ENCODE measurements at places on chromosomes 7 and 10.

DNA sequence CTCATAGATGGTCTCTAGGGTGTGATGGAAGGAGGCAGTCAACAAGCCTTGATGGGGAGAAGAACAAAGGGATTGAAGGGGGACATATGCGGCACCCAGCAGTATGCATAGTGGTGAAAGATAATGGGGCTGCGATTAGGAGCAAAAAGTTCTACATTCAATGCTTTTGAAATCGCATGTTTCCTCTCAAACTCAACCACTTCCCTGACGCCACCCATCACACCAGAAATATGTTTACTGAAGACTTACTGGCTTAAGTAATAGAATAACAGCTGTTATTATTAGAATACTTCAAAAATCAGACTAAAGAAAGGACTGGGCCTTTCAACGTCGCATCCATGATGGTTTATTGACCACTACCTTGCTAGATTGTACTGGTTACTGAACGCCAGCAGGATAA lies 31.5 kb downstream of the MKRN1 start:
- DNase-seq = no peak

GRCh38 chr7:99379043-99379577 lies 4.6 kb downstream of the ARPC1B start:
- peak; percentile 93 for DNase-seq

GRCh38 chr10:75450644-75451640 lies 19.5 kb downstream of the LRMDA start:
- no peak for DNase-seq

DNA sequence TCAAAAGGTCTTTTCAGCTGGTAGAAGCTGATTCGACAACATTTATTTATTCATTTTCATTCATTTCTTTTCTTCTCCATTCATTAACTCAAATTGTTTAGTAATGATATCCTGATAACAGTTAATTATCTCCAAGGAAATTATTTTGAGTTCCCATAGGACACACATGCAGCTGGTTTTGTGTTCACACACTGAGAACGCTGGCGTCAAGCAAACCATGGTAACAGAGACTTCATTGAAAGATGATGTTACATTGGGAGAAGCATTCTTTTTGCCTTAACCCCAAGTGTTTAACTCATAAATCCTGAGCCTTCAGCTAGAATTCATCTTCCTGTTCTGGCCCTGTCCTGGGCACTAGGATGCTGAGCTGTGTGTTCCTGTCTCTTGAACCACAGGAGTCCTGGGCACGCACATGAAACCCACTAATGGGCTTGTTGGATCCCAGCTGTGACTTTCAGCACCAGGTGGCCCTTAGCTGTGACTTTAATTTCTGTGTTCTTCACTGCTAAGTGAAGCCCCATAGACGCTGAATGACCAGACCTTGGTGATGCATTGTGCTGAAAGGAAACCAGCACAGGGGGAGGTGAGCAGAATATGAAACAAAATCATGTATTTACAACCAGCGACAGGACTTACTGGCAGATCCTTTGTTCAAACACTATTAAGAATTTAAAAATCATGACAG lies 121.5 kb upstream of the PRSS58 start:
- DNase-seq = no peak

DNA sequence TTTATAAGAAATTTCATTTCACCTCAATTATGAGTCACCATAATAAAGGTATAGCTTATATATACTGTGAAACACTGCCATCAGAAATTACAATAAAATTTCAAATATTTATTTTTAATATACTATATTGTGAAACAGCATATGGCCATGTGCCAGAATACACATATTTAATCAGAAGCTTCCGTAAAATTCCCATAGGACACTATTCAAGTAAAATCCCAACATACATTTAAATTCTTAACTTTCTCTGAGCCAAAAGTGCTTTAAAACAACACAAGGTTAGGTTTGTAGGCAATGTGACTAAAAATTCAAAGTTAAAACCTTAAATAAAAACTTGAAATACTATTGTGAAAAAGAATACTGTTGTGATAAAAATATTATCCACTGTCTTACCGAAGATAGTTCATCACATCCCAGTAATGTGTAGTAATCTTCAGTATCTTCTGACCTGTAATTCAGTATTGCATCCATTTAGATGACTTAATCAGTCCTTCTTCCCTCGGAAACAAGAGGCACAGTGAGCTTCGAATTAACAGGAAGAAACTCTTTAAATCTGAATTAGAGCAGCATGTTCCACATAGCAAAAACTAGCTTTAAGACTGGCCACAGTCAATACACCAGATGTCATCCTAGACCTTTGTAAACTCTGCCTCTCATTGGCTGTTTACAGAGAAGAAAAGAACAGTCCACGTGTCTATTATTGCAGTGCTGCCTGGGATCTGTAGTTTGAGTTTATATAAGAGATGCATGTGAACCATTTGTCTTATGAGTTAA lies at the start of gene DNAJC12:
Gene DNAJC12, minus strand, starts transcription at position 648 of the 774 bp plus-strand sequence. Its CDS starts 177 bp downstream, at position 471.
- peak; percentile 47 for DNase-seq

- DNase-seq = peak; percentile 54
These were observed 121.1 kb upstream of the ZEB1 start for GRCh38 chr10:31197886-31198285.

DNA sequence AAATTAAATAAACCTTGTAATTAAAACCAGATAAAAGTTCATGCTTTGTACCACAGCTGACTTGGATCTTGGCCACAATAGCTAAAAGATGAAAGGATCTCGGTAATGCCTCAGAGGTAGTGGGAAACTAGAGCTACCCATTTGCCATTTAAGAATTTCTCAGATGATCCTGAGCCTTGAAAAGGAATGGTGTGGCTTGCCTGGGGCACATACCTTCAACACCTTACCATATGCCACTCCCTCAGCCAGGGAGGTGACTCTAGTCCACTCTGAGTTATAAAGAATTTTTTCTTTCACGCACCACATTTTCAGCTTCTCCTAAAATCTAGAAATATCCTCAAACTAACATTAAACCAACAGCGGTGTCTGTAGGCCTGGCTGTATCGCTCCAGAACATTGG lies 516.3 kb upstream of the TEX47 start:
- no peak for DNase-seq

GRCh38 chr7:130494431-130494858 lies 2.6 kb downstream of the MEST start:
- no peak for DNase-seq

- DNase-seq = no peak
These were observed 67.7 kb downstream of the FOXL3 start for GRCh38 chr7:357531-358209.

DNA sequence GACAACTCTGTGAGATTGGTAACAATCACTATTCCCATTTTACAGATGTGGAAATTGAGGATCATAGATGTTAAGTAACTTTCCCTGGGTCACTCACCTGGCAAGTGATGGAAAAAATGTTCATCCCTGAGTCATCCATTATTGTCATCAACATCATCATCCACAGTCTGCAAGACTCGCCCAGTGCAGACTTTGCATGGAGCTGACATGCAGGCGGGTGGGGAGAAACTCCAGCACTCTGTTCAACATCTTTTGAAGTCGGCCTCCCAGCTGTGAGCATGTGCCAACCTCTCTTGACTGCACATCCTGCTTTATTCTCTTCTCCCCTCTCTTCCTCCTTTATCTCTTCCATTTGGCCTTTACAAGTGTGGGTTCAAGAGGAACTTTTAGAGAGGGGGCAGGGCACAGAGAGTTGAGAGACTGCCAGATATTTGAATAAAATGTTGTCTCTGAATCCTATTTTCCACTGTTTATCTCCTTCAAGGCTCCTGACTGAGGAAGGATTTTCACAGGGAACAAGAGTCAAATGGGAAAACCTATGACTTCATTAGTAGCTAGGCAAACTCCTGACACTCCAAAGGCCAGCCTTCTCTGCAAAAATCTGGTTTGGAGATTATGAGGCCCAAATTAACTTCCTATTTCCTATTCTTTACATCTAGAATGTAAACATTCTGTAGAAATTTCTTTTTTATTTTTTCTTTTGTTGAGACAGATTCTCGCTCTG lies 283.7 kb upstream of the PODXL start:
- DNase-seq = no peak

DNA sequence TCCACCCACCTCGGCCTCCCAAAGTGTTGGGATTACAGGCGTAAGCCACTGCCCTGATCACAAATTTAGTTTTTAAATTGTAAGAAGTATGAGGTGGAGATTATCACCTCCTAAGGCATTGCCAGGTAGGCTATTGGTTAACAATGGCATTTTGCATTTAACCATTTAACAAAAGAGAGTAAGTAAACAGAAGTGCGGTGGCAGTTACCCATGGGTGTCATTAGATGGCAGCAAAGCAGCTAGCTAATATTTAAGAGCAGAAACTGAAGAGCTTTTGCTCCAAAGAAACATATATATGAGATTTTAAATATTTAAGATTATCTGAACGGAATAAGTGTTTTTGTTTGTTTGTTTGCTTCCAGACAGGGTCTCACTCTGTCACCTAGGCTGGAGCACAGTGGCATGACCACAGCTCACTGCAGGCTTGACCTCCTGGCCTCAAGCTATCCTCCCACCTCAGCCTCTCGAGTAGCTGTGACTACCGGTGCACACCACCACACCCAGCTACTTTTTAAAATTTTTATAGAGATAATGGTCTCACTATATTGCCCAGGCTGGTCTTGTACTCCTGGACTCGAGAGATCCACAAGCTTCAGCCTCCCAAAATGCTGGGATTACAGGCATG lies 325.5 kb upstream of the C7orf33 start:
- DNase-seq = peak; percentile 15

DNA sequence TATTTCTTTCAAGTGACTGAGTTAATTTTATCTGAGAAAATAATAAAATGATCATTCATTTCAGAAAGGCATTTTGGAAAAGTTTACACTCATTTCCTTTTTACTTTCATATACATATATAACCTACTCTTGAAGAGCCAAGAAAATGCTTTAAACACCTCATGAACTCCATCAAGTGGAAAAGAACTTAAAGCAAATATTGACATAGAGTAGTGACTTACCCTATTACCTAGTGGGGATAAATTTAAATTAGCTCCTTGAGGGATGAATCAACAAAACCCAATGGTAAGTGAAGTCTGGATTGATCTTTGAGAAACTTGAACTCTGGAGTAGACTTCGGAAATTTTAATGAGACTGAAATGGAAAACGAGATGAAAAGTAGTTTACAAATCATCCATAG lies 88.6 kb downstream of the TMEM26 start:
- DNase-seq = no peak

DNA sequence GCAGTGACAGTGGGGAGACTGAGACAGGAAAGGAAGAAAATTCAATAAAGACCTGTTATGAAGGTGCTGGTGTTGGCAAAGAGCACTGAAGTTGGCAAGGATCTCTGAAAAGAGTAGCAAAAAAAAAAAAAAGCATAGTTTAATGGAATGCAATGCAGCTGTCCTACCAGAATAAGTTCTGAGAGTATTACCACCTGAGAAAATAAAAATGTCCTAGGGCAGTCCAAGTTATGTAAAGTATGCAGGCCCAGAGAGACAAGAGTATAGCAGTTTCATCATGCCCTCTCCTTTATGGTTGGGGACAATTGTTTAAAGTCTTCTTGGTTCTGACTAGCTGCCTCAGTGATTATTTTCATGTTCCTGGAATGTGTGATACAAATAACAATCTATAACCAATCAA lies 1092.8 kb downstream of the SORCS3 start:
- DNase-seq = no peak

- DNase-seq = no peak
These were observed 27.8 kb downstream of the ENTPD1 start for GRCh38 chr10:95783741-95784140.

GRCh38 chr10:45373003-45373575 lies 927 bp upstream of the ALOX5 start:
- no peak for DNase-seq

DNA sequence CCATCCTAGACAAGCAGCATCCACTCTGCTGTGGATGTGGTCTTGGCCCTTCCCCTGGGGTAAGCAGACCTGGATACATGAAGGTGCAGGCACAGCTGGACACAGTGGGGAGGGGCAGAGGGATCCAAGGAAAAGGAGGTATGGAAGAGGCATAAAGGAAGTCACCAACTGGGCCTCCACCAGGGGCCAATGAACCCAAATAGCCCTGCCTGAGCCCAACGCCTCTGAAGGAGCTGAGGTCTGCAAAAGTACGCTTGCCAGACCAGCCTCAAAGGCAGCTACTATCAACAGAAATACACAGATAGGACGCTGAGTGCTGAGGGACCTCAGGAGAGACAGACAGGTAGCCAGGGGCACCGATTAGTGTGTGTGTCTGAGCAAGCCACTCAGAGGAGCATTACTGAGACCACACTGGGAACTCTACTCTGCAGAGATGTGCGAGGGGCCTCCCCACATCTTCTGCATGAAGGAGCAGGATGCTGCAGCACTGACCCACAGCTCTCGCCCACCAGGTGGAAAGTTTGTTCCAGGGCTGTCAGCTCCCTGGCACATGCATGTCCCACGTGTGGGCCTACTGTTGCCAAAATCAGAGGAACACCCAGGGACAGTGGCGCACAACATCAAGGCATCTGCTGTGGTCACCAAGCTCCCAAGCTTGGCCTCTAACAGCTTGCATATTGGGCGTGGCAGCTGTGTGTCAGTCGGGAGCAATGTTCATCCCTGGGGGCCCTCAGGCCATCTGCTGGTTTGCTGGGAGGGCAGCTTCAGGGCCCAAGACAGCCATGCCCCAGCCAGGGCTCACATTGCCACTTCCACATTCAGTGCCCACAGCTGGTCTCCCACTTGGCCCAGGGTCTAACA lies 40.0 kb downstream of the MKI67 start:
- no peak for DNase-seq

DNA sequence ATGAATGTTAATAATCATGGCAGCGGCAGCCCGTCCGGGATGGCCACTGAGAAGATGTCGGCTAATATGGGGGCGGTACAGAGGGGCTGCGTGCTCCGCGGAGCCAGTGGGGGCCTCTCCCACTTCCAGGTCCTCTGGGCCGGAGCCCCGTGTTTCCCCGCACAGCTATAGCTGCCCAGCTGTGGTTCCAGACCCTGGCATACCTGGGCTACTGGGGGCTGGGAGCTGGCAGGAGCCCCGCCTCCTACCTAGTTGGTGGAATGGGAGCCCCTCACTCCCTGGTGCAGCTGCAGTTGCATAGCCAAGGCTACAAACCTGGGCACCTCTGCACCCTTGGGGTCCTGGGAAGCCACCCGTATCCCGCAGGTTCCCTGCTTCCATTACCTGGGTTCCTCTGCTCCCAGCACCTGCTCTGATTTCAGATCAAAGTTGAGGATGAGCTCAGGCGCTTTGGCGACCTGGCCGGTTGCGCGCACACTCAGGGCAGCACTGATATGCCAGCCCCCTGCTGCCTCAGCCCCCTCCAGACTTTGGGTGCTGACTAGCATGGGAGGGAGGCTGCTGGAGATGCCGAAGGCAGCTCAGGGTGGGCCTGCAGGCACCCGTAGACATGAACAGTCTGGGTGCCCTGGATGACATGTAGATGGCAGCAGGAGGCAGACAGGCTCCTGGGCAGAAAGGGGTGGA lies 236.5 kb upstream of the SEMA3D start:
- DNase-seq = no peak

GRCh38 chr10:27356738-27357137 lies 116.1 kb upstream of the ACBD5 start:
- DNase-seq = no peak

- no peak for DNase-seq
These were observed 55.9 kb upstream of the EMX2 start for GRCh38 chr10:117486606-117487005.

GRCh38 chr7:114416129-114416990 lies 1.7 kb downstream of the FOXP2 start:
- DNase-seq = no peak

Data from EH (cell line).